ENCODE measurements at places on chromosomes 13 and 19. TPM values are rescaled to one million over a fixed set of nuclear protein-coding genes. Genes with fewer than 3 reads are reported as not detected.

- no peak overlapping the region for H3K4me3 ChIP-seq
- no peaks in the 10 kb centered on the region for H3K36me3 ChIP-seq
- no peak for DNase-seq
These were observed 13.3 kb upstream of the CCL25 start for GRCh38 chr19:8039231-8039630.

The PTGIR gene
- total RNA-seq: 22.6 TPM

The C1QTNF9 gene
- not detected for total RNA-seq

DNA sequence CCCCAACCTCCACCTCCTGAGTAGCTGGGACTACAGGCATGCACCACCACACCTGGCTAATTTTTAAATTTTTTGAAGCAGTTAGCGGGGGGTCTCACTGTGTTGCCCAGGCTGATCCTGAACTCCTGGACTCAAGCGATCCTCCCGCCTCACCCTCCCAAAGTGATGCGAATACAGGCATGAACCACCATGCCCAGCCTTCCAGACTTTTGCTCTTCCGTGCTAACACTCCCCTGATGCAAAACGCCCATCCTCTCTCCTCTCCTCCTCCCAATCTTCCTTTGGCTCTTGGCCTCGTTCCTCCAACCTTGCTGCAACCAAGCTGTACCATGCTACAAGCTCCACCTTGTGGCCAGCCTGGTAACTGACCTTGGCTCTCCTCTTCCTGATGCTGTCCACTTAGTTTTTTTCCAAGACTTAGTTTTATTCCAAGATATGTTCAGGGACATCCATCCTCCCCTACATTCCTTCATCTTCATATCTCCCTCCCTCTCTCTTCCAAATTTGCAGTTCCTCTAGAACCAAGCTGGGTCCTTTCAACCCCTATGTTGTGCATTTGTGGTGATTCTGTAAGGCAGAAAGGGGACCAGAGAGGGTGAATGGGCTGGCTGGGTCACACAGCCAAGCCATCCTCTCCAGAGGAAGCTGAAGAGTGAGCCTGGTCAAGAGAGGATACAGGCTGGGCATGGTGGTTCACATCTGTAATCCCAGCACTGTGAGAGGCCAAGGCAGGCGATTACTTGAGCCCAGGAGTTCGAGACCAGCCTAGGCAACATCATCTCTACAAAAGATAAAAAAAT, 32.8 kb downstream of the TINCR start:
- H3K4me3 ChIP-seq: no peak overlapping the region
- H3K4me1 ChIP-seq: no peaks in the 10 kb centered on the region
- H3K27me3 ChIP-seq: peaks cover 20% of the 10 kb centered on the region
- DNase-seq: peak; percentile 33
- peaks cover 7% of the 10 kb centered on the region for H3K36me3 ChIP-seq

GRCh38 chr13:83879431-83880171, 2.7 kb downstream of the SLITRK1 start:
- DNase-seq: peak; percentile 20
- H3K4me3 ChIP-seq: no peak overlapping the region
- H3K27ac ChIP-seq: no peak overlapping the region
- no peaks in the 10 kb centered on the region for H3K36me3 ChIP-seq

DNA sequence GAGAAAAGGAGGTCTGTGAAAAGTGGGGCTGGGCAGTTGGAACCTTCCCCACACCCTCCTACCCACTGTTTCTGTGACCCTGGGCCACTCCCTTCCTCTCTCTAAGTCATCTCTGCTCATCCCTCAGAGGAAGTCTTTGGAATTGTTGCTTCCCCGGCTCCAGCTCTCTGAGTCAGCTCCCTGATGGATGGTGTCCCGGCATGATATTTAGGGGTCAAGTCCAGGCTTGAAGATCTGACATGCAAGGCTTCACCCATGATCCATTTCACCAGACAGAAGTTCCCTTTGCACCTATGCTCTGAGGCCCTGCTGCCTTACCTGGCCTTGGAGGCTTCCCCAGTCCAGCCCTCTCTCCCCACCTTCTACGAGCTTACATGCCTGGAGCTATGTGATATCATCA, 13.3 kb downstream of the EXOC3L2 start:
- DNase-seq: no peak
- no peaks in the 10 kb centered on the region for H3K36me3 ChIP-seq
- H3K27me3 ChIP-seq: peaks cover 21% of the 10 kb centered on the region
- H3K4me3 ChIP-seq: no peak overlapping the region
- H3K27ac ChIP-seq: no peak overlapping the region

DNA sequence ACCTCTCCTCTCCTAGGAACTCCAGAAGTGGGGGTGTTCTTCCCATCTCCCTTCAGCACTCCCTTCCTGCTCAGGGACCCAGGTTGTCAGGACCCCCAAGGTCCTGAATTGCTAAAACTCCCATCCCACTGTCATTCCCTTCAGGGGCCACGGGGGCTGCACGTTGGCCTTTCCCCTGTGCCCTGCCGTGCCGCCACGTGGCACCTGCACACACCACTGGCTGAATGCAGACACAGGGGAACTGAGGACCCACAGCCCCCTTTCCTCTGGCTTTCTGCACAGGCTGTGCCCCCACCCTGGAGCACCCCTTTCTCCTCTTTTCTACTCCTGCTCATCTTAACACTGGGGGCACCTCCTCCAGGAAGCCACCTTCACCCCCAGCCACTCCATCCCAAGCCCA, 9.0 kb downstream of the SHANK1 start:
- H3K4me3 ChIP-seq: no peak overlapping the region
- no peaks in the 10 kb centered on the region for H3K36me3 ChIP-seq
- no peaks in the 10 kb centered on the region for H3K4me1 ChIP-seq
- no peak overlapping the region for H3K27ac ChIP-seq
- DNase-seq: no peak
- H3K27me3 ChIP-seq: peaks cover 36% of the 10 kb centered on the region

- H3K4me1 ChIP-seq: peaks cover 48% of the 10 kb centered on the region
- peaks cover 2% of the 10 kb centered on the region for H3K27me3 ChIP-seq
- H3K27ac ChIP-seq: peak overlapping the region; percentile 15
- no peak overlapping the region for H3K4me3 ChIP-seq
These were observed 5.0 kb upstream of the EID2 start for GRCh38 chr19:39544911-39545310.

GRCh38 chr13:107203146-107203847, 635.4 kb upstream of the ARGLU1 start:
- H3K4me3 ChIP-seq: no peak overlapping the region
- no peak for DNase-seq
- H3K27ac ChIP-seq: no peak overlapping the region
- H3K4me1 ChIP-seq: no peaks in the 10 kb centered on the region

DNA sequence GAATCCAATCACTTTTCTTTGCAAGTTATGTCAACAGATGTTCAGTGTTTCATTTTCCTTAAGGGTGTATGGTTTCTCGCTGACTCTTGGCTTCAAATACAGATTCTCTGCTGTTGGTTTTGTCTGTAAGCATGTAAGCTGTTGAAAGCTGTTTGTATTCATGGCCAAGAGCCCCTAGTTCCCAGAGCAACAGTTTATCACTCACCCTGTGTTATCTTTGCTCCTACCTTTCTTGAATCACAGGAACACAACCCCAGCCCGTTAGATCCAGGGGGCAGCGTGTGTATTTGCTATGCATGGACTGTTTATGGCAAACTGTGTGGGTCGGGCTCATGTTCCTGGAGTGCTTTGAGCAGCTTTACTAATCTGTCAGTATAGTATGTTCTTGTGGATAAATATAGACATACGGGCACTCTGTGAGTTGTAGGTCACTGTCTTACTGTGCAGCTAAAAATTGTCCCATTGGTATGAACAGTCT, 28.9 kb downstream of the FRY start:
- no peaks in the 10 kb centered on the region for H3K36me3 ChIP-seq
- H3K4me3 ChIP-seq: no peak overlapping the region
- peaks cover 3% of the 10 kb centered on the region for H3K4me1 ChIP-seq
- H3K27me3 ChIP-seq: no peaks in the 10 kb centered on the region

- peaks cover 24% of the 10 kb centered on the region for H3K4me1 ChIP-seq
- peaks cover 27% of the 10 kb centered on the region for H3K27me3 ChIP-seq
- no peak overlapping the region for H3K27ac ChIP-seq
- no peak overlapping the region for H3K4me3 ChIP-seq
These were observed 79.6 kb downstream of the GGACT start for GRCh38 chr13:100508996-100509395.

The PARP4 gene
- total RNA-seq: 22.2 TPM

DNA sequence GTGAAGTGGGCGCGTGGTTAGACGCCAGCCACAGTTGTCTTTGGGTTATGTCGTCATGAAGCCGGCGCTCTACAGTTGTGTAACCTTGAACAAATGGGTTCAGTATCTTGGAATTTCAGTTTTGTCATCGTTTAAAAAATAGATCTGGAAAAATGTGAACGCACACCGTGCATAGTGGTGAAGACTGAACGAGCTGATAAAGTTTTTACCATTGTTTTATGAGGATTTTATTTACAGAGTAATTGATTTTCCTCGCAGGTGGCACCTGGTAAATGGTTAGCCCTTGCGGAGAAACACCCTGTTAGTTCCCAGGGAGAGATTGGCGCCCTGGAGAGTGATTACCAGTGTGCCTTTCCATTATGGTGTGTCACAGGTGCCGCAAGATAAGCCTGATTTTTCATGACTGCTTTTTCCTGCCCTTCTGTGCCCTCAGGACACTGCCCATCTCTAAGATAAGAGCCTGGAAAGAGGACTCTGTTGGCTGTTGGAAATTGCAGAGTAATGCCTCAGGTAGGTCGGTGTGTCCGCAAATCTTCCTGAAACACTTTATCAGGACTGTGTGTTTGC, 577 bp downstream of the ZNF181 start:
- peaks cover 1% of the 10 kb centered on the region for H3K27me3 ChIP-seq
- H3K27ac ChIP-seq: peak overlapping the region; percentile 97
- peaks cover 32% of the 10 kb centered on the region for H3K36me3 ChIP-seq
- peaks cover 19% of the 10 kb centered on the region for H3K4me1 ChIP-seq
- DNase-seq: no peak
- H3K4me3 ChIP-seq: peak overlapping the region; percentile 86

The SIGLEC12 gene
- 0.24 TPM for total RNA-seq

DNA sequence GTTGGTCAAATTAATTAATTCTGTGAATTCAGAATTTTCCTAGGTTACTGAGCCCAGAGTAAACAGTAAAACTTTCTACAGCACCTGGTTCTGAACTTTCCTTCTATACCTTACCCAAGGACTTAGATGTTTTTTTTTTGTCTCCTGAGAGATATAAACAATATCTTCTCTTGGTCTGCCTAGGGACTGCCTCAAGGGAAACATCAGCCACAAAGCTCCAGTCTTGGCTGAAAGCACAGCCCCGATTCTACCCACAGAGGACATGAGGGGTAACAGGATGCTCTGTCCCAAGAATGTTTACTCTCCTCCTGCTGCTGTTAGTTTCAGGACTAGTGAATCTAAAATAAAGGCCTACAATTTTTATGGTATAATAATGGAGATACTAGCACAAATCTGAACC, 14.3 kb downstream of the CNMD start:
- H3K27ac ChIP-seq: no peak overlapping the region
- no peaks in the 10 kb centered on the region for H3K4me1 ChIP-seq
- no peaks in the 10 kb centered on the region for H3K36me3 ChIP-seq
- no peak overlapping the region for H3K4me3 ChIP-seq

DNA sequence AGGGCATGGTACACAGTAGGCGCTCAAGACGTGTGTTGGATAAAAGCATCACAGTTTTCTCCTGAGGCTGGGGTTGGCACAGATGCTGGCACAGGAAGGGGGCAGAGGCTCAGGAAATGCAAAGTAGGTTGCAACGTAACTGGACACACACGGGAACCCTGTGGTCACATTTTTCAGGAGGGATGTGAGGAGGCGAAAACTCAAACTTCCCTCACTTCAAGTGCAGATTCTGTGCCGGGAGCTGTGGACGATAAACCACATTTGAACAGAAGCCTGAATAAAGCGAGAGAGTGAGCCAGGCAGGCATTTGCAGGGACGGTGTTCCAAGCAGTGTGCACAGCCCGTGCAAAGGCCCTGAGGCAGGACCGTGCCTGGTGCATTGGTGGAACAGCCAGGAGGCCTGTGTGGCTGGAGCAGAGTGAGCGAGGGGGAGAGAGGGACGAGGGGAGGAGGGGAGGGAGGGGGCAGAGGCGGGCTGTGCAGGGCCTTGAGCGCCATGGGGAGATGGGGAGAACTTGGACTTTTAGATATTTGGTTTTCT, 40.3 kb downstream of the NFIC start:
- no peaks in the 10 kb centered on the region for H3K4me1 ChIP-seq
- no peak overlapping the region for H3K27ac ChIP-seq
- H3K36me3 ChIP-seq: peaks cover 3% of the 10 kb centered on the region
- no peaks in the 10 kb centered on the region for H3K27me3 ChIP-seq
- no peak for DNase-seq

- H3K36me3 ChIP-seq: no peaks in the 10 kb centered on the region
- H3K4me3 ChIP-seq: no peak overlapping the region
- peak; percentile 21 for DNase-seq
- peaks cover 26% of the 10 kb centered on the region for H3K4me1 ChIP-seq
- no peak overlapping the region for H3K27ac ChIP-seq
- H3K27me3 ChIP-seq: no peaks in the 10 kb centered on the region
These were observed 4.9 kb upstream of the CLEC17A start for GRCh38 chr19:14577885-14578427.

DNA sequence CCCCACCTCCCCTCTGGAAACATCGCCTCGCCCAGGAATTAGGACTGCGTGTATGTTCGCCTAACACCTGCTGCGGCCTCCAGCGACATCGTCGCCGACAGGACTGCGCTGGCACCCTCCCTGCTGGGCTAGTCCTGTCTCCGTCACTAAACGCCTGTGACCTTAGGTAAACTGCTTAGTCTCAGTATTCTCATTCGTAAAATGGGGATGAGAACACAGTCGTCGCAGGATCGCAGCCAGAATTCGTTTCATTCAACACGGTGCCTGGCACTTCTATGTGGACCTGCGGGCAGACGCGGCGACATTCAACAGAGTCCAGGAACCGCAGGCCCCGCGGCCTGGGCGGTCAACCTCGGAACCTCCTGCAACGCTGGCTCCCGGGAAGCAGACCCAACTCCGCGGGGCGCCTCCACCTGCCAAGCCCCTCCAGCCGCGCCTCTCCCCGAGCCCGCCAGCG, 485 bp downstream of the CRYL1 start:
- H3K27ac ChIP-seq: no peak overlapping the region
- peaks cover 33% of the 10 kb centered on the region for H3K4me1 ChIP-seq
- no peaks in the 10 kb centered on the region for H3K27me3 ChIP-seq
- peak overlapping the region; percentile 84 for H3K4me3 ChIP-seq
- H3K36me3 ChIP-seq: no peaks in the 10 kb centered on the region

The RTBDN gene
- not detected for total RNA-seq

The NKPD1 gene
- 0.22 TPM for total RNA-seq

DNA sequence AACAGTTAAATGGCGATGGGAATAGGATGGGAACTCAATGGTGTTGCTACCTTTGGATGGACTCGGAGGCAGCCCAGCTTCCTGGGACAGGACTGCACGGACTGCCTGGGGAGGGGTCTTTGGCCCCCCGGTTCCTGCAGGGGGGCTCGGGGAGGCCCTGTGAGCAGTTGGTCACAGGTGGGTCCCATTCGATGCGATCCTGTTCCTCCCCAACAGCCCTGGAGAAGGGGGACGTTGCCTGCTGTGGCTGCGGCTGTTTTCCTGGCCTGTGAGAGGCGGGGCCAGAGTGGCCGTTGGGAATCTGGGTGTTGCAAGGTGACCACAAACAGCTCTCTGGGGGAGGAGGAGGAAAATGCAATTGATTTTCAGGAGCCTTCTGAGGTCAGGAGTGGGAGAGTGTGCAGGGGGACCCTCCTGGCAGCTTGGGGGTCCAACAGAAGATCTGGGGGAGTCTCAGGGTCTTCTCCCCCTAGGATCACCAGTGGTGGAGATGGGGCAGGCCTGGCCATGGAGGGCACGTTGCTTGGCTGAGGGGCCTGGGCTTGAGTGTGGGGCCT, 1.9 kb upstream of the PLPPR3 start:
- no peak overlapping the region for H3K27ac ChIP-seq
- H3K4me1 ChIP-seq: no peaks in the 10 kb centered on the region
- no peak overlapping the region for H3K4me3 ChIP-seq
- H3K27me3 ChIP-seq: peaks cover 8% of the 10 kb centered on the region
